ENCODE measurements at places on chromosomes 5 and 9.

- DNase-seq, result no peak
Observed at GRCh38 chr5:107269256-107269655, 401.5 kb downstream of the EFNA5 start.

- peak; percentile 10 for DNase-seq
Observed at GRCh38 chr9:109574061-109574882, 76.2 kb upstream of the PTPN3 start.

GRCh38 chr9:104970271-104970987, 42.5 kb upstream of the ABCA1 start:
- DNase-seq, result no peak

DNA sequence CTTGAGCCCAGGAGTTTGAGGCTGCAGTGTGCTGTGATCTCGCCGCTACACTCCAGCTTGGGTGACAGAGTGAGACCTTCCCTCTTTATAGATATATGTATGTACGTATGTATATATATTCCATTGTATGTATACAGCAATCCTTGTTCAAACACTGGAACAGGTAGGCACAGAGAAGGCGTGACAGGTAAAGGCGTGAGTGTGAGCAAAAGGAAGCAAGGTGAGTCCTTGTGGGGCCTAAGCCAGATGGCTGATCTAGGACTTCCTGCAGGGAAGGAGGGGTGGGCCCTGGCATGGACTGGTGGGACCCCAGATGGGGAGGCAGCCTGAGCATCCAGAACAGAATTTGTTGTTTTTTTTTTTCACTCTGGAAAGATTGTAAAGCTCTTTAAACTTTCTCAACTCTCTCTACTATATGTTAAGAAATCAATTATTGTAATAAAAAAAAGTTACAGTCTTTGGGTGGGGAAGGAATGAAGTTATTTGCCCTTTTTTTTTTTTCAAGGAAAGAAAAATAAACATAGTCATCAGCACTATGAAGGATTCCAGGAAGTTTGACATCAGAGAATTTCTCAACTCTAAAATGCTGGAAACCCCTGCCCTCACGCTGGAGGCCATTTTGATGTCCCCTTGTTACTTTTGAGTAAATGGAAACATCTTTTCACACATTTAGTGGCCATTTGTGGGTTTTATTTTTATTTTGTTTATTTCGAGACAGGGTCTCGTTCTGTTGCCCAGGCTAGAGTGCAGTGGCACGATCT, 38.9 kb upstream of the STXBP1 start:
- DNase-seq, result no peak
